ENCODE measurements at places on chromosomes 1 and 21.

DNA sequence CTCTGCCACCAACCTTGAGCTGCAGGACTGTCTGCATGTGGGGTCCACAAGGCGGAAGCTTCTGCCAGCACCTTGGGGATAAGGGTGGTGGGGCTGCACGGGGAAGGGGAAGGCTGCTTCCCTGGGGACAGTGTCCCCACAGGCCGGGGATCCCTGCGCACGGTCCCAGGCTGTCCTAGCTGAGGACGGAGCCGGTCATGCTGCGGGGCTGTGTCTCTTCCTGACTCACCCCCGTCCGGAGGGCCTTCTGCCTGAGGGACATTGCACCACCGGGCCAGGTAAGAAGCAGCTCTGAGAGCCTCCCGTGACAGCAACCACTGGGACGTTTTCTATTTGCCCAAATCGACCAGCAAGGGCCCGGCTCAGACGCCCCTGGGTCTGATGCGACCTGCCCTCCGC is 29.9 kb downstream of the KRTAP10-1 start:
- DNase-seq, result no peak

- DNase-seq, result no peak
Measured at GRCh38 chr1:107682467-107682866, 282.5 kb downstream of the VAV3 start.

DNA sequence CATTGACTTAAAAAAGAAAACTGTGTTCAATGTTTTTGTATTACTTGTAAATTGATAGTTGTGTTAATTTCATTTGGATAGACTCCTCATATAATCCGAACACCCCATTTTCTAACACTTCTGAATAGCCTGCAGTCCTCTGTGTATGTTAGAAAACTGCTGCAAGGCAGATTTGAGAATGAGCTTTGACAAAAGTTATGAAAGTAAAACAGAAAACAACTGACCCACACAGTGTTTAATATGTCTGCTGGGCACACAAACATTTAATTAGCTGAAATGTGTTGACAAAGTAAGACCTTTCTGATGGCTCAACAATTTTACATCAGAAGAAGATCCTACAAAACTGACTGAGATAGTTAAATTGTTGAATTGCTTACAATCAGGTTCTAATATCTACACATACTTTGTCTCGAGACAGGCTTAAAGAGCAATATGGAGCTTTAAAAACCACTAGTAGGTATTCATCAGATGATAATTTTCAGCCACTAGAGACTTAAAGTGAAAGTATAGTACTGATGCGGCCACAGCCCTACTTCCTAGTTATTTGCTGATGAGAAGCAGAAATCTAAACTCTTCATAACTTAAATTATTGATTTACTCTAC is 40.0 kb upstream of the PRMT6 start:
- DNase-seq, result no peak

- DNase-seq, result peak; percentile 94
Measured at GRCh38 chr1:65260851-65261473, 48.4 kb upstream of the DNAJC6 start.

DNA sequence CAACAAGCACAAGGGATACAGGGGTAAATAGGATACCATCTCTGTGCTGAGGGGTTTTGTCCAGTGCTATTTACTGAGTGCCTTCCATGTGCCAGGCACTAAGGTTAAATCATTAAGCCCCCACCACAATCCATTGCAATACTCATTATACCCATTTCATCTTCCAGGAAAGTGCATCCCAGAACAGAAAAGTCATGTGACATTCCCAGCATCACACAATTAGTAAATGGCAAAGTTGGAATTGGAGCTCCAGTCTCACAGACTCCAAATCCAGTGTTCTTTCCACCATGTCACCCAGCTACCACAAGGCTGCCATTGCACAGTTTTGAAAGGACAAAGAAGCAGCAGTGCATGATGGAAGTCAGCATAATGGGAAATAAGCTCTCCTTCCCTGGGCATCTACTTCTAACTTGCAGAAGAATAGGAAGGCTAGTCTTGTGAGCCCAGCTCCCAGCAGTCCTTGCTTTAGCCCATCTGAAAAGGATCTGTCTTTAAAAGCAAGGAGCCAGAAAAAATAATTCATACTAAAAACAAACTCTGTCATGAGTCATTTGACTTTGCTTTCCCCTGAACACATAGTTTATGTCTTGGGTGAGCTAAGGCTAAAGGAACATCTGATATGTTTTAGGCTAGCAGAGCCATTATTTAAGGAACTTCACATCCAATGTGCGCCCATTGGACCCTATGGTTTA is 111.4 kb upstream of the HOOK1 start:
- DNase-seq, result no peak

GRCh38 chr1:208326033-208326432 is 81.8 kb upstream of the PLXNA2 start:
- no peak for DNase-seq

DNA sequence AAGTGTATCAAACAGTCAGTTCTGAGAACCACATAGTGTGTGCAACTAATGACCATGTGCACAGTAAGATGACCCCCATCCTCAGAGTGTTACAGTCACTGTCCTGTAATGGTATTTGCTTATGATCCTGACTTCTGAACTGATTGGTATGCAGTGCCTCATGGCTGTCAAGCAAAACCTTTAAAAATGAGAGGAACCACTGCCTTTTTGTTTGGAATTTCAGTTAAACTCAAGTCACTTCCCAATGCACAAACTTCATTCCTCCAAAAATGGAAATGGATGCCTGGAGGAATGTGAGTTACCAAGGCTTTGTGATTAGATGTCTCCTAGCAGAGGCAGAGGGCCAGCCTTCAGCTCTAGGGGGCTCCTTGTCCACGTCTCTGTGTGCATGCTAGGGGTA is 10.5 kb downstream of the C1orf198 start:
- DNase-seq, result no peak

DNA sequence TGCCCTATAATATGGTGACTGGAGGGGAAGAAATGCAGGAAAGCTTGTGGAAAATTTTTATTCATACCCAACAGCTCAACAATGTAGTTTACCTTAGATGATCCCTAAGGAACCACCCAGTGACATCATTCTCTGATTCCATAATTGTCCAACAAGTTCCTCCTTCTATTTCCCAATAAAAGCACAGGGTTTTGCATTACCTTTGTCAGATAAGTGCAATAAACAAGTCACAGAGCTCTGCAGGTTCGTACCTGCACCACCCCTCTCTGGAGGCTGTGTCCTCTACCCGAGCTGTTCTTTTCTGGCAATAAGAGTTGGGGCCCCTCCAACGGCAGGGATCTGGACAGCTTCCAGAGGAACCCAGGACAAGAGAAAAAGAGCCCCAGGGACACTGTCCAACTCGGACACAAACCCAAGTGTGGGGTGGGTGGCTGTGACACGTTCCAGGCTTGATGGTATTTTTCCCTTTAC is 38.8 kb downstream of the RCAN1 start:
- DNase-seq, result no peak

GRCh38 chr1:224498574-224499170 is 64.1 kb upstream of the WDR26 start:
- DNase-seq, result no peak

DNA sequence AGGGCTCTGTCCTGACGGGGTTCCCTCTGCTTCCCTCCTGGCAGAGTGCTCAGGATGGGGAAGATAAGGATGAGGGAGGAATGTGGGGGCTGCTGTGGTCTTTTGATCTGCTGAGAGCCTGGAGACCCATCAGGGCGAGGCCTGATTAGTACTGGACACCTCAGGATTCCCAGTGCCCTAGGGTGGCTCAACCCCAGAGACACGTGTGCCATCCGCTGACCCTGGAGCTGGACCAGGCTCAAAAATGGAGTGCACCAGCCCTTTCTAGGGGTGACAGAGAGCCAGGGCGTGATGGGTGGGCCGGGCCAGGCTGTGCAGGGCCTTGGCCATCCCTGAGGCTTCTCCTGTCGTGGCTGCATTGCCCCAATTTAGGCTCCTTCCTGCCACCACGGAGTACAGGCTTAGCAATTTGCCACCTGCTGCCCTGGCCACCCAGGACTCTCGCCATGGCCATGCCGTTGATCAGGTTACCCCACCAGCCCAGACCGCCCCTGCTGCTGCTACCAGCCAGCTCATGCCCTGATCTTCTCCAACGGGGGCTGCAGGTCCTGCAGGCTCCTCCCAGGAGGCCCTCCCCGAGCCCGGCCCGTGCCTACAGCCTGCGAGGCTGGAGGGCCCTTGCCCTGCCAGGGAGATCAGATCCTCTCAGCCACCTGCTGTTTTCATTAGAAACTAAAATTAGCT is 9.5 kb downstream of the WNT4 start:
- DNase-seq, result no peak

GRCh38 chr1:21749109-21749508 is 33.8 kb downstream of the USP48 start:
- no peak for DNase-seq

GRCh38 chr1:23902321-23903278 is 10.6 kb downstream of the CNR2 start:
- no peak for DNase-seq

DNA sequence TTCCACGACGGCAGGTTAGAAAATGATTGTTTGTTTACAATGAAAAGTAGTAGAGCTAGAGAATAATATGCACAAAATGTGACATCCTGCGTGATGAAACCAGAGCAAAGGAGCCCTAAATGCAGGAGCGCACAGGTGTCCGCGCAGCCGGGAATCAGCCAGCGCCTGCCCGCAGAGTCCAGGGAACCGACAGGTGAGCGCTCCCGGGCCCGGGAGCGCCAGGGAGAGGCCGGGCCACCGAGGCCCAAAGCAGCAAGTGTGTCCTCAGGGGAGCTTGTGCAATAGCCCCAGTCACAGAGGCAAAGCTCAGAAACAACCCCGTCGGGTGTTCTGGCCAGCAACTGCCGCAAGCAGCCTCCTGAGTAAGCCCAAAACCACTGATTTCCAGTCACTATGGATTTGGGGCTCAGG is 789 bp upstream of the GALE start:
- no peak for DNase-seq

DNA sequence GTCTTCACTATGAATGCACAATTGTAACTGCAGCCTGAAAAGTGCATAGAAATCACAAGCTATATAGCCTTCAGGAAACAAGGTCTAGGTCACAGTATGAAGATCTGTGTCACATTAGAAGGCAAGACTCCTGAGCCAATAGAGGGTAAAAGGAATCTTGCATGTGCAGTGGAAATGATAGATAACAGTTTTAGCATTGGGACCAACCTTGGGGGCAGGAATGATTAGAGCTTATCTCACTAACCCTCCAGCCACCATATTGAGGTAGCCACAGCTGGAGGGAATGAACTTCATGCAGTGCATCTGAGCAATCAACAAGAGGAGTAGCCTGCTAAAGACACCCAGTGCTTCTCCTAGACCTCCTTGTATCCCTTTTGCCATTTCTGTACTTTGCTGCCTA is 390.1 kb downstream of the LTN1 start:
- DNase-seq, result peak; percentile 9

GRCh38 chr1:202143768-202144401 is 652 bp downstream of the ARL8A start:
- DNase-seq, result no peak

GRCh38 chr1:167426716-167427115 is 91.6 kb downstream of the CD247 start:
- no peak for DNase-seq

DNA sequence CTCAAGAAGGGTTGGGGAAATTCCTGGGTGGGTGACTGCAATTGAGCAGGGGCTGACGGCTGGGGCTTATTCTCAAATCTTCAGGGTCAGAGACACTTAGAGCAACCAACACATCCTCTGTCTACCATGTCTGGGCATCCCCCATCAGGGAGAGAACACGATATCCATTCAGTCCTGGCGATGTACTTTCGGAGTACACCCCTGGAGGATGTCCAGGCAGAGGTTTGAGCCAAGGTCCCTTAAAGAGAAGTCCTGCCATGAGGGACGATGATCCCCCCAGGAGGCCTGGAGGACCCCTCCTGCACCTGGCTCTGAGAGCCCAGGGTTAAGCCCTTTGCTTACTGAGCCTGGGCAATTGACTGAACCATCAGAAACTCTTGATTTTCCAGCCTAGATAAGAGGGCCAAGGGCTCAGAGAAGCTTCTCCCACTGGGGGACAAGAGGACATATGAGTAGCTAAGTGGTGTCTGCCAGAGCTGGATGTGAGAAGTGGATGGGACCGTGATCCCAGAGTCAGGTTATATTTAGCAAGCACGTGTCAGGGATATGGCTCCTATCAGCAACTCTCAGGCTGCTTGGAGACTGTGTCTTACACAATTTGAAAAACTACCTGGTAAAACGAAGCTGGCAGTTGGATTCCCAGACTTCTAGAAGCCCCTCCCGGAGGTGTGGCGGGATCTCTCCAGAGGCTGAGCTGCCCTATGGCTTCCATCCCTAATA is 253.3 kb upstream of the VAMP3 start:
- DNase-seq, result no peak

- DNase-seq, result no peak
Measured at GRCh38 chr1:100302739-100303138, 36.7 kb downstream of the RTCA start.

DNA sequence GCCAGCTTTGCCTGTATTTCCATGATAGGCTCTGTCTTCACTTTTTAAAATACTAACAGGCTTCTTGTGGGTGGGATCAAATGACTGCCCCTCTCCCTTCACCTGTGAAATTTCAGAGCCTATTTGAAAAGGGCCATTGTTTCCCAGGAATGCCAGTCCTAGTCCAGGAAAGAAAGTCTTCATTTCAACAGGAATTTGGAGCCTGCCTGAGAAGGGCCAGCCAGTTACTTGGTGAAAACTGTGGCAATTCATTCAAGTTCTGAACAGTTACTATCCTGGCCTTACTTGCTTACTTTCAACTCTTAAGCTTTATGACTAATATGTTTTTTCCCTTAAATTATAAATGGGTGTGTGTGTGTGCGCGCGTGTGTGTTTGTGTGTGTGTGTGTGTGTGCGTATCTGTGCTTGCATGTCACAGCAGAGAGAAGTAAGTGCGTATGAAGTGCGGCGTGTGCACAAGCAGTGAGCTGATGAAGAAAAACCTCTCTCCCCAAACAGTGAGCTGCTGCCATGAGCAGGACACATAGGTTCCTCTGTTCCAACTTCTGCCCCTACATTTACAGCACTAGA is 67.5 kb upstream of the RNPC3 start:
- DNase-seq, result no peak

DNA sequence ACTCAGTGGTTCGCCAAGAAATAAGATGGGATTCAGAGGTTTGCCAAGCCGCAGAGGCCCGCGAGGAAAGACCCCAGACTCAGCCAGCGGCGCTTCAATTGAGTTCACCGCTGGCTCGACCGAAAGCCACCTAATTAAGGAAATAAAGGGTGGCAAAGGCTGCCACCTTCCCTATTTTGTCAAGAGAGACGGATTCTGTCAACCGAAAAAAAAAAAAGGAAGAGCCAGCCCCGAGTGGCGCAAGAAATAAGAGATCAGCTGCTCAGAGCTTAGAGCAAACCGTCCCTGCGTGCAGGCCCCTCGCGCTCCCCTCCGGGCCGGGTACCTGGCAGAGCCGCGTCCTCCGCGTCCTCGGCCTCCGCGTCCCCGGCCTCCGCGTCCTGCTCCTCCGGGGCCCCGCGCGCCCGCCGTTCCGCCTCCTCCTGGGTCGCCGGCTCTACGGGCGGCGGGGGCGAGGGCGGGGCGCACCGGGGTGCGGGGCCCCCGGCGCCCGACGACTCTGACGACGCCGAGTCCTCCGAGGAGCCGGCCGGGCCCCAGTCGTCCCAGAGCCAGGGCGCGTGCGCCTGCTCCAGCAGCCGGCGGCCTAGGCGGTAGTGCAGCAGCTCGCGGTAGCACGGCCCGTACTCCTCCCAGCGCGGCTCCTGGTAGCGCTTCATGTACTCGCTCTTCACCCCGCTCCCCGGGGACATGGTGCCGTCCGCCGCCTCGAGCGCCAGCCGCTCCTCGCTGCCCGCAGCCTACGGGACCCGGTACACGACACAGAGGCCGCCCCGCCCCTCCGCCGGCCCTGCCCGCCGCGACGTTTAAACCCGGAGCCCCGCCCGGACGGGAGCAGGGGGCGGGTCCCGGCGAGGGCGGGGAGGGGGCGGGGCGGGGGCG is 832 bp downstream of the CCSAP start:
- DNase-seq, result peak; percentile 81

All from pons (tissue), 1 donor.